ENCODE measurements at places on chromosomes 11 and 22.

DNA sequence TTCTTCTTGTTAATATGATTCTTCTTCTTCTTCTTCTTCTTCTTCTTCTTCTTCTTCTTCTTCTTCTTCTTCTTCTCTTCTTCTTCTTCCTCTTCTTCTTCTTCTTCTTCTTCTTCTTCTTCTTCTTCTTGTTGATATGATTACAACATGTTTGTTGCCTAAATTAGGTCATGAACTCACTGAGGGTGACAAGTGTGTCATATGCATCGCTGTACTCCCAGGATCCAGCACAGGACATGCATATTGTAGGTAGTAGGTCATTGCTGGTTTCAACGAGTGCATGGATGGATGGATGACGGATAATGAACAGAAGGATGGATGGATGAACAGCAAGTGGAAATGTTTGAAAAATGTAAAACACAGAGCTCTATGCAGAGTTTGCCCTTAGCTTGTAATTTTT lies 14.9 kb upstream of the PVALB start:
- DNase-seq, result no peak

GRCh38 chr11:101215069-101215468 lies 85.5 kb upstream of the PGR start:
- no peak for DNase-seq

- DNase-seq, result no peak
Observed at GRCh38 chr11:96038046-96038445, 114.1 kb upstream of the MTMR2 start.

DNA sequence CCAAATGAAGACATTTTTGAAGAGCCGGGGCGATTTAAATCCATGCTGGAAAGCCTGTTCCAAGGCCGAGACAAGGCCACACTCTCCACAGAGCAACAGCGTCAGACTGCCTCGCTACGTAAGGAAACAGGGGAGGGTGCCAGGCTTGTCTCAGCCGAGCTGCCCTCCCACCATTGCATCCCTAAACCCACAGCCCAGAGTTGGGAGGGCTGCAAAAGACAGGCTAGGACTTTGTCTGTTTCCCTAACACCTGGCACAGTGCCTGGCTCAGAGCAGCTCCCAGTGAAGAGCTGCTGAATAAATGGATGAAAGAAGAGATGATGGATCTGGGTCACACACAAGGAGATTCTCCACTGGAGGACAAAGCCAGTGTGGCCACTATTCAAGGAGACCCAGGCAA lies 51.3 kb upstream of the SCUBE2 start:
- no peak for DNase-seq

DNA sequence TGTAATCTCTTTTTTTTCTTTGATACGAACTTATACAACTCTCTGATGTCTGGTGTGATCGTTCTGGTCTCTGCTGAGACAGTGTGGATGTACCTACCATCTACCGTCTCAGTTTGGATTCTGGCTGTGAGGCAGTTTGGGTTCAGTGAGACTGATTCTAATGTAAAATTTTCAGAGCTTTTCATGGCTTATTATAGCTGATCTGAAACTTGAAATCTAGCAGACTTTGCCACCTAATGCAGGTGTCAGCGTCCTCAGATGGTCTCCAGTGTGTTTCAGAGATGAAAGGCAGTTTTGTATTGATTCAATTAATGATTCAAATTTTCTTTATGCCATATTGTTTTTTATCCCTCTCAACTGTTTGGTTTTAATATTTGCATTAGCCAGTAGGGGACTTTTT lies 35.9 kb downstream of the PPFIBP2 start:
- no peak for DNase-seq

- DNase-seq, result no peak
Observed at GRCh38 chr11:87529486-87529885, 491.8 kb downstream of the TMEM135 start.

DNA sequence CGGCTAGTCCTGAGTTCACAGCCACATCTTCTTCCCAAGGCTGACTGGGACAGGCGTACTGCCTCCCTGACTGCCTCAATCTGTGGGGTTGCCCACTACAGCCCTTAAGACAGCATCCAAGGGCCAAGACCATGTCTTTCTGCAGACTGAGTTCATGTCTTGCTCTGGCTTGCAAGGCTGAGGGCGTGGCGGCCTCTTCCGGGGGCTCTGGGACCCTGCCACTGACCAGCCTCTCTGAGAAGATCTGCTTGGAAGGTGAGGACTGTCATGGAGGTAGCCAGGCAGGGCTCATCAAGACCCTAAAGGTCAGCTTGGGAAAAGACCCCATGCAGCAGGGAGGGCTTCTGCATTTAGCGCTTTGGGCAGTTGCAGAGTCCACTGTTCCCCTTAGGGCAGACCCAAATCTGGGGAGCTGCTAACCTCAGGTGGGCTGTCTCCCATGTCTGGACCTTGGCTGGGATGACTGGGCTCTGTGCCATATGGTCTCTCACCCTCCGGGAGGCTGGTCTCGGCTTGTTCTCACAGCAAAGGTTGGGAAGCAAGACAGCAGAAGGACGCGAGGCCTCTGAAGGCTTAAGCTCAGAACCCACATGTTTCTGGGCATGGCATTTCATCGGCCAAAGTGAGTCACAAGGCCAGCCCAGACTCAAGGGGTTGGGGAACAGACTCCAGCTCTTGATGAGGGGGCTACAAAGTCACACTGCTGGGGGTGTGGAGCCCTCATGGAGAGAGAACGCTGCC lies 109.1 kb upstream of the LMO1 start:
- no peak for DNase-seq

DNA sequence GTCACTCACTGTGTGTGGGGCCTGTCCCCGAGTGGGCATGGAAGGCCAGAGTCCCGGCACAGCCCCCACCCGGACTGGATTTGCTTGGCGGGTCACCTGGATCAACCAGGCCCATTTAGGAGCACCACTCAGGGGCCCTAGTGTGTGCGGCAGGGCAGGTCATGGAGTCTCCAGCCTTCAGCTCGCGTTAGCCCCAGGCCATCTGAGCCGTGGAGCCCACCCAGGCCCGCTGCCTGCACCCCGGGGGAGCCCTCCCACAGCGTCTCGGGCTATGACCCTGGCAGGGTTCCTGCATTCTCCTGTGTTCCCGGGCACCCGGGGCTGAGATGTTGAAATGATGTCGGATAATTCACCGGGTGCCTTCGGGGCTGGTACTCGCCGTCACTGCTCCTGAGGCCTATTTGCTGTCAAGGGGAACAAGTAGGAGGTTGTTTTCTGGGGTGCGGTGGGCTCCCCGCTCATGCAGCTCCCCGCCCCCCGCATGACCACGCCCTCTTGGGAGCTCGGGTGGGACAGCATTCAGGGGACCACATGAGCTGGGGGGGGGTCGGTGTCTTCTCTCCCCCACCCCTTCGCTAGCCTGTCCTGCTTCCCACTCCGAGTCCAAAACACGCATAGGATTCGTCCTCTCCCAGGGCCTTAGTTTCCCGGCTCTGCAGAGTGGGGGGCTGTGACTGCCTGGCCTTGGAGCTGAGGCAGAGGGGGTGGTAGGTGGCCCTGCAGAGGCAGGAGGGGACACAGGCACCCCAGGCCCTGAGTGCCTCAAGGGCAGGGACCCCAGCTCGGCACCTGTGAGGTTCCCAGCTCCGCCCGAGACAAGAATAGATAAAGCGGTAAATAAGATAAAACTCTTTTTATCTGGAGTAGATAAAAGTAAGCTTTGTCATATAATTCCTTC lies 77.2 kb downstream of the KCNQ1 start:
- DNase-seq, result no peak

GRCh38 chr11:88489030-88489429 lies 151.5 kb upstream of the CTSC start:
- no peak for DNase-seq

- no peak for DNase-seq
Observed at GRCh38 chr11:70074746-70075145, 3.4 kb upstream of the ANO1 start.

GRCh38 chr11:93587858-93588581 lies 44.8 kb upstream of the SMCO4 start:
- no peak for DNase-seq

DNA sequence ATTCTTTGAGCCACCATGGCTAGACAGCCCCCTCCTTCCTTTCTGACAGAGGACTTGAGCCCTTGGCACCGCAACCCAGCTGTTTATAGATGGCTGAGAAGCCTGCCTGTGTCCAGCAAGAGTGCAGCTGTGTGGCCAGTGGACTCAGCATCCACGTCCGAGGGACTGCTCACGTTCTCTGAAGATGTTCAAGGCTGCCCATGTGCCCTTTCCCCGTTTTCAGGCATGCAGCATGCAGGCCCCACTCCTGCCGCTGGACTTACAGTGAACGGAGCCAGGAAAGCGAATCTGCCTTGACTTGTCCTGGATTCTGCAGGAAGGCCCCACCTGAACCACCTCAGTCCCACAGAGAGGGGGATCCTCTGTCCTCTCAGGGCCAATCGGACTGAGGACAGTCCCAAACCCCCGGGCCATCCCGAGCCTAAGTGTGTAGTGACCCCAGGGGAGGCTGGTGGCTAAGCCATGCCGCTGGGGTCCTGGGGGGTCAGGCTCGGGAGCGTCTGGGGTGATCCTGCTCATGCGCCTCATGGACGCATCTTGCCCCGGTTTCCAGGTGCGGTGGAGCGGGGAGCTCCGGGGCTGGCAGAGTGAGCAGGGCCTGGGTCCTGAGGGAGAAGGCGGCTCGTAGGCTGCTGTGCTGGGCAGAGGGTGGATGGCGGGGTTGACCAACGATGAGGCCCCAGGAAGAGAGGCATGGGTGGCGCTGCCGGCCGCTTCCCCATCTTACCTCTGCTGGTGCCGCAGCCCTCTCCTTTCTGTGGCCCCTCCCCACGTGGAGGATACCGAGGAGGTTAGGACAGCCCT lies 170.7 kb downstream of the CTTN start:
- DNase-seq, result no peak

GRCh38 chr11:78990261-78990660 lies 415.6 kb upstream of the NARS2 start:
- DNase-seq, result no peak

DNA sequence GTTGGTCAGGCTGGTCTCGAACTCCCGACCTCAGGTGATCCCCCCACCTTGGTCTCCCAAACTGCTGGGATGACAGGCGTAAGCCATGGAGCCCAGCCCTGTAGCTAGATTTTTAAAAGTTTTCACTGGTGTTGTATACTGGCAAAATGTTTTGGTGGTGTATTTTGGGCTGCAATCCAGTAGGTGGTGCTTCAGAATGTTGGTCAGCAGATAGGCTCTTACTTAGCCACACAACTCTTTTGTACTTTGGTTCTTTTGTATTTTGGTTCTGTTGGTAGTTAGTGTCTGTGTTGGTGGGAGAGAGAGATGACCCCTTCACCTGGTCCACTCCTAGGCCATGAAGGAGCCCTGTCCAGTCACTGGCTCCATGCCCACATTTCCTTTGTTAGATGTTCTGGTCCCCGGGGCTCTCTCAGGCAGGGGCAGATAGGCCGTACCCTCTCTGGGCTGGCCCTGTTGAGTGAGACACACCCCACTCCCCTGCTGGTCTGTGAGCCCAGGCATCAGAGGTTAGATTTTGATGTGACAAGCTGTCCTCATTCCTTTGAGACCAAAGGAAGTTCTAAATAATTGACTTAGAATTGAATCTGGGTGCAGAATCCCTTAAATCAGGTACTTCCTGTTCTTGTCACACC lies 123.8 kb downstream of the DDX10 start:
- DNase-seq, result no peak

DNA sequence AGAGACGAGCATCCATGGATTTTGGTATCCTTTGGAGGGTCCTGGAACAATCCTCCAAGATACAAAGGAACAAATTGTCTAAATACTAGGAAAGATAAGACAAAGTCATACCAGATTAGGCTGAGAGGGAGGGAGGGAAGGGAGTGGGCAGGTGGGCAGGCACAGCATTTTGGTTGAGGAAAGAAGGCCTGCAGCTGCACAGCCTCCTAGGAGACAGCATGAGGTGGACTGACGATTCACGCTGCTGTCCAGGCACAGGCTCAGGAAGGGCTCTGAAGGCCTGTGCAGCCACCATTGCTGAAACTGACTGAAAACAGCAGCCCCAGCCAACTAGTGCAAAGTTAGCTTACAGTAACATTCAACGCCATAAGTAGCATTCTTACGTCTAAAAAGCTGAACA lies 64.7 kb downstream of the PACSIN2 start:
- no peak for DNase-seq

GRCh38 chr11:88979641-88980040 lies 86.1 kb downstream of the GRM5 start:
- no peak for DNase-seq

- no peak for DNase-seq
Observed at GRCh38 chr22:29587938-29588699, 7.2 kb upstream of the NIPSNAP1 start.

GRCh38 chr11:16981651-16982194 lies 32.5 kb downstream of the PLEKHA7 start:
- DNase-seq, result no peak

- DNase-seq, result no peak
Observed at GRCh38 chr11:44176546-44177213, 81.2 kb downstream of the EXT2 start.

- DNase-seq, result no peak
Observed at GRCh38 chr22:44442186-44442815, 55.7 kb downstream of the RTL6 start.

DNA sequence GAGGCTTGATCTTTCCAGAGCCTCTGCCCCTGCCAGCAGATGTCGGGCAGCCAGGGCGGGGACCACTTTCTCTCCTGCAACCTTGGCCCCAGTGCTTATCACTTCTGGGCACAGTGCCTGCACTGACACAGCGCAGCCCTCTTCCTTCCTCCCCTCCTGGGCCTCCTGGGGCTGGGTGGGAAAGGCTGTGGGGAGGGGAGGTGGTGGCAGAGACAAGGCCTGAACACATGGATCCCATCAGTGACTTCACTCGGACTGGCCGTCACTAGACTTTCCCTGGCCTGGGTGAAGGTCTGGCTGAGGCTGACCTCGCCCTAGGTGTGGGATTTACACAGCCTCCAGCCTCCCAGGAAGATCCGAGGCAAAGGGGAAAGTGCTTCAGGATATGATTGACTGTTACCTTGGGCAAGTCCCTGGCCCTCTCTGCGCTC lies 68.1 kb downstream of the LRRC32 start:
- no peak for DNase-seq

DNA sequence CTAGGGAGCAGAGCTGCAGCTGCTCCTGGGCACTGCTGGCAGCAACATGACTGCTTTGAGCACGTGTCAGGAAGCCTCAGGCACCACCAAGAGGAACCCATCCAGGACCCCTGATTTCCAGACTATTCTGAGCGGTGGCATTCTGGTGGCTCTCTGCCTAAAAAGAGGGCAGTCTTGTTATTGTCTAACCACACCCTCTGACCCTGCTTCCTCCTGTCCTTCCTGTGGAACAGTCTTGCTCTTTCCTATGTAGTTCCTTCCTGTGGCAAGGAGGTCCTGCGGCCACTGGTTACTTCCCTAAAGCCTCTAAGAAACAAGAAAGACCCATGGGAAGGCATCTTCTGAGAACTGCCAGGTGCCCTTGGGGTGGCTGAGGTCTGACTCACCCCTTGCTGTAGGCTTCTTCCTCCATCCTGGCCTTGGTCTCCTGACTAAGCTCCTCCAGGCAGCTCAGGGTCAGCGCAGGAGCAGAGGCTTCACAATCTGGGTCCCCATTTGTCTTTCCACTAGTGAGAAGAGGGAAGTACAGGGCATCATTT lies 13.1 kb upstream of the LYVE1 start:
- DNase-seq, result no peak

DNA sequence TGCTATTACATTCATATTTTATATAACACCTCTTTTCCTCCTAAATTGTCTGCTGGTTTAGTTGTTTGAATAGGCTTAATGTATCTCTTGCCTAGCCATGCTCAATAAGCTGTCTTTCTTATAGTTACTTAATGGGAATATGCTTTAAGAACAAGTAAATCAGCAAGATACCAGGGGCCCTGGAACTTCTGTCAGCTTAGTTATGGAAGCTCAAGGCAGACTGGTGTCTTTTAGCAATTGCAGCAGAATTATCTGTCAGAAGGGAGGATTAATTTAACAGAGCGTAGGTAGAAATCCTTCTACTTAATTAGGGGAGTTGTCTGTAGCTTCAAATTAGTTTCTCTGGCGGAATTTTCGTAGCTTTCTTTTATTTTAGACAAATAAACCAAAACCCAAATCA lies 94.9 kb downstream of the C11orf91 start:
- no peak for DNase-seq
